CD4-positive, alpha-beta T cell treated with Interleukin-4 for 4 hours (primary cell): ENCODE measurements at places on chromosomes 1 and 21.

DNA sequence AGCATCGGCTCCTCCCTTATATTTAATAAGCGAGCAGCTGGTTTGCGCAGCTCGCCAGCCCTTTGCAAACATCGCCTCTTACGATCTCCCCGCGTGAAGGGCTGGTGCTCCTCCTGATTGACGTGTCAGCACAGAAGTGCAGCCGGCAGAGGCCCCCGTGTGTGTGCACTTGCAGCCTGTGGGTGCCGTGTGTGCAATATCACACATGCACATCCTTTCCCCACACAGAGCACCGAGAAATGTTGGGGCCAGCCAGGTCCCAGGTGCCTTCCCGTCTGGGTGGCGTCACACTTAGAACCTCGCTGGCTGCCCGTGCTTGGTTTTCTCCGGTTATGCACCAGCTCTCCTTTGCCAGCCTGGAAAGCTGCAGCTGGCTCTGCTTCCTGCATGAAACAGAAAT lies 126.6 kb upstream of the AJAP1 start:
- DNase-seq, result no peak

- peak; percentile 17 for DNase-seq
These were observed 25.6 kb downstream of the SLX9 start for GRCh38 chr21:44965251-44966022.

GRCh38 chr1:201164645-201165044 lies 10.4 kb upstream of the TMEM9 start:
- DNase-seq, result no peak

DNA sequence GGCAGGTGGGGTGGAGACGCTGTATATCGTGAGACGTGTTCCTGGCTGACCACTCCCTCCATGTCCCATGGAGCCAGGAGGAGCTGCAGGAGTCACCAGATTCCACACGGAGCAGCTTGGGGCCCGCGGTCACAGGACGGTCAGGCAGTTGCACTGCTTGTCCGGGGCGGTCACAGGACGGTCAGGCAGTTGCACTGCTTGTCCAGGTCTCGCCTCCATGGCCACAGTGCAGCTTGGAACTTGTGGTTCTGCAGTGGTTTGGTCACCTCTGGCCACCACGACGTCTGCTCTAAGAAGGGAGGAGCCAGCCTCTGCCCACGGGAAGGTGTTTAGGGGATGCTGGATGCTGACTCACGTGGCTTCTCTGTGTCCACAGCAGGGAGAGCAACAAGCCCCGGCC lies 33.0 kb downstream of the SLX9 start:
- DNase-seq, result no peak

DNA sequence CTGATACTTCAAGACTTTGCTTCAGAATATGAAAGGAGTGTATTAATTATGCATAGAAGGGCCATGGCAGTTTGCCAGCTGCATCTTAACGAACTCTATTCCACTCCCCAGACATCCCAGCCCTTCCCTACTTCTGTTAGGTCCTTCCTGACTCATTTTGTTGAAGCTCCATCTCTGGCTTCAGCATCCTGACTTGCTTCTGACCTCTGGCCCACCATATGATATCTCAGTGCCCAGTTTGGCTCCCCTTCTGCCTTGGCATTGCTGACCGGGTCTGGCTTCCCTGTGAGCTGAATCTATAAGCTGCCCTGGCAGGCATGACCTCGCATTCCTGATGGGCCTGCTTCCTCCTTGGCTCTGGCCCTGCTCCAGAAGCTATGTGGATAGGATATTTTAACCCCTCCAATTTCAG lies 27.6 kb upstream of the ARHGAP29 start:
- no peak for DNase-seq

- no peak for DNase-seq
These were observed 20.4 kb downstream of the MAP7D1 start for GRCh38 chr1:36176106-36176949.
